Activated CD8-positive, alpha-beta T cell treated with anti-CD3 and anti-CD28 coated beads, Interleukin-2, amount 10 ng/mL, durations not matched to agents 7 days and 5 days (primary cell): ENCODE measurements at places on chromosomes 5 and 9.
A peak's percentile ranks its signal among the peaks of the same experiment; 100 is the strongest.

DNA sequence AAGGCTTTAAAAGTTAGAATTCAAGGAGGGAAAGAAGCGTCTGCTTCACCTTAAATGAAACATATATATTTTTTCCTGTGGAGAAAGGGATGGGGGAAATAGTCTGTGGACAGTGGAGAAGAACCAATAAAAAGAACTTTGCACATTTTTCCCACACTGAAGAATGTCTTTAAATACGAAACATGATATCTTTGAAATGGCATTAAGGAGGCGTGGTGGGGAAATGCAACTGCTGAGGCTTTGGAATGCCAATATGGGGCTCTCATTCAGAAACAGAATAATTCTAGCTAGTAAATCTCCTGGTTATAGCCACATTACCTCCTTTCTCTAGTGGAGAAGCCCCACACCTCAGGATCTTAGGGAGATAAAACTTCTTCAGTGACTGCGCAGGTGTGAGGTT lies 46.8 kb downstream of the TNC start:
- no peak for DNase-seq

DNA sequence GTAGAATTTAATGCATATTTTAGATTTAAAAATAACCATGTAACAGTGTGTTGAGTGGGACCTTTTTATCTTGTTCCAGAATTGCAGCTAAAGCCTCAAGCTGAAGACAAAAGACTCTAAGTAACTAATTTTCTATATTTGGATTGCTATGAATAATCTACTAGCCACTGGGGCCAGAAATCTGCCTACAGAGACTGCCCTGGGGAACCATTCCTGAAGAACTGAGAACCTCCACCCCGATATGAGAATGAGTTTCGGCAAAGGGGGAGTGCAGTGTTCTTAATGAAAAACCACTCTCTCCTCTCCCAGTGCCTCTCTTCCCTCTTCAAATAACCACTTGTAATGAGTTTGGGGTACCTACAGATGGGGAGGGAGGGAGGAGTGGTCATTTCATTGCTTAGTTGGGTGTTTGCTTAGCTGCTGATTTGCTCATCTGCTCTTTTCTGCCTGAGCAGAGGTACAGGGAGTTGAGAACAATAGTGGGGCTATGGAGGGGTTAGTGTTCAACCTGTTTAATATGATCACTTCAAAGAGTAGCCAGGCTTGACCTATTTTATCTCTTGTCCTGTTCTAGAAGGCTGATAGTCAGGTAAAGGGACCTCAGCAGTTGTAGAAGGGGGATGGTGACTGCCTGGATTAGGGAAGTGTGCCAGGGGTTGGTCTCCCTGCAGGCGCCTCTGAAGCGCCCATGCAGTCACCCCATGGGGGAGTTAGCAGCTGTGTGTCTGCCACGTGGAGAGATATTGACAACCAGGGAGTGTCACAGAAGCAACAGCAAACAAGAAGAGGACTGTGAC lies 47.7 kb downstream of the ATG10 start:
- no peak for DNase-seq

DNA sequence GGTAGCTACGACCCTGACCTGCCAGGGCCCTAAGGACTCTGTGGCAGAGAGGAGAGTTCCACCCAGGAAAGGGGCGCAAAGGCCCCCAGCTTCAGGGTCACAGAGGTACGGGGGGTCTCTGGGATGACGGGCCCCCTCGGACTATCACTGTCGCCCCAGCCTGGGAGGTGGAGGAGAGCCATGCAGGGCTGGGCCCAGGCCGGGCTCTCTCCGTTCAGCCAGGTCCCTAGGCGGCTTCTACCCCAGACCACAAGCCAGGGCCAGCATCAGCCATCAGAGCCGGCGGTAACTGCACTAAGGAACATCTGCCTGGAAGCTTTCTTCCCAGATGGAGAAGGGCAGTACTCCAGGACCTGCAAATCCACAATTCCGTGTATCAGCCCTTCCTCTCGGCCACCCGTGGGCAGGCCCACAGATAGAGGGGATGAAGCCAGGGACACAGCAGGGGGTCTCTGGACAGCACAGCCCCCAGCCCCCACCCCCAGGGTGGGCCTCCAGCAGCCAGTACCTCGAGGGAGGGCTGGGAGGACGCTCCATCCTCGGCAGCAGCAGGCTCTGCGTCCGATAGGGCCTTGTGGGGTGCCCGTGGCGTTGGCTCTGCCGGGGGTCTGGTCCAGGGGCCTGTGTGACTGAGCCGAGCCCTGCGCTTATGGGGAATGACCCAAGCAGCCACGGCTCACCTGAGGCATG lies 38.4 kb downstream of the NACC2 start:
- no peak for DNase-seq

- DNase-seq = no peak
Observed at GRCh38 chr5:33261305-33261704, 179.5 kb upstream of the TARS1 start.

- DNase-seq = no peak
Observed at GRCh38 chr5:1080432-1080831, 31.4 kb downstream of the SLC12A7 start.

DNA sequence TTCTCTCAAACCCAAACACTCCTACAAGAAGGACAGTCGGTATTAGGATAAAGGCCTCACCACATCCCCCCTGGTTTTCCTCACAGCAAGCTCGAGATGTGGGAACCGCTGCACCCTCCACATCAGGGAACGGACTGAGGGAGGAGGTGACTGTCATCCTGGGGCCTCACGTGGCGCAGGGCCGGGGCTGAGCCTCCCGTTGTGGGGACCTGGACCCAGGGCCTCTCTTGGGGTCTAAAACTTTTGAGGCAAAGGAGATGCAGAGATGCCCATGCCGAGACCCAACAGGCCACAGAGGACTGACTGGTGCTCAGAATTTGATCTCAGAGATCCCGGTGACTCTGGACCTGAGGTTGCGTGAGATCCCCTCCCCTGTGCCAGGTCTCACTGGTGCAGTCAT lies 72.7 kb downstream of the MRPL36 start:
- DNase-seq = no peak

- no peak for DNase-seq
Observed at GRCh38 chr5:74543162-74543995, 97.1 kb downstream of the ENC1 start.

GRCh38 chr5:140044041-140044440 lies 942 bp upstream of the NRG2 start:
- no peak for DNase-seq

GRCh38 chr5:7347377-7347776 lies 48.6 kb upstream of the ADCY2 start:
- no peak for DNase-seq

GRCh38 chr9:107972346-107972745 lies 482.8 kb upstream of the KLF4 start:
- no peak for DNase-seq

GRCh38 chr9:89436963-89437625 lies 60.8 kb downstream of the SEMA4D start:
- DNase-seq = peak; percentile 59

- no peak for DNase-seq
Observed at GRCh38 chr5:150272531-150272930, 17.0 kb downstream of the CAMK2A start.

DNA sequence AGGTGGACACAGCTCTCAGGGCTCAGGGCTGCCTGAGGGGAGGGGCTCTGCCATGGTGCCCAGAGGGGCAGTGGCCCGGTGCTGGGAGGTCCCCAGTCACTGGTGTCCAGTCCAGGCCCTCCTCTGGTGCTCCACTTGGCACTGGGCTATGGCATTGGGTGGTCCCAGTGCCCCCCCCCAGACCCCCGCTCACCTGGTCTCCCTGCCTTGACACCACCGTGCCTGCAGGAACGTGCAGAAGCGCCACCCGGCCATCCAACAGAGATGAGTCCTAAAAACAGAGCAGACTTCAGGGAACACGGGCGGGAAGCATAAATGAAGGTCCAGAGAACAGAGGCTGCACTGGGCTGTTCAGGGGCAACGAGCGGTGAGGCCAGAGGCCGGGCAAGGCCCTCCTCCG lies 42.3 kb upstream of the NSMF start:
- no peak for DNase-seq

GRCh38 chr5:168713051-168713450 lies 133.9 kb upstream of the PANK3 start:
- no peak for DNase-seq

DNA sequence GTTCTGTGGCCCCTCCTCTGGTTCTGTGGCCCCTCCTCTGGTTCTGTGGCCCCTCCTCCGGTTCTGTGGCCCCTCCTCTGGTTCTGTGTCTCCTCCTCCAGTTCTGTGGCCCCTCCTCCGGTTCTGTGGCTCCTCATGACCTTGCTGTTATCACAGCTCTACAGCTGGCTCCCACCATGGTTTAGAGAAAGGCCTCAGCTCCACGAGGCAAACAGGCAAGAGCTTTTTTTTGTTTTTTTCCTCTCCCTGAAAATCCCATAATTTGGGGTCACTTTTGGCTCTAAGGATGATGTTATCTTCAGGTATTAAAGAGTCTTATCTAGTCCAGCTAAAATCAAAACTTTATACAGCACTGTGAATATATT lies 31.8 kb downstream of the C5orf15 start:
- no peak for DNase-seq

DNA sequence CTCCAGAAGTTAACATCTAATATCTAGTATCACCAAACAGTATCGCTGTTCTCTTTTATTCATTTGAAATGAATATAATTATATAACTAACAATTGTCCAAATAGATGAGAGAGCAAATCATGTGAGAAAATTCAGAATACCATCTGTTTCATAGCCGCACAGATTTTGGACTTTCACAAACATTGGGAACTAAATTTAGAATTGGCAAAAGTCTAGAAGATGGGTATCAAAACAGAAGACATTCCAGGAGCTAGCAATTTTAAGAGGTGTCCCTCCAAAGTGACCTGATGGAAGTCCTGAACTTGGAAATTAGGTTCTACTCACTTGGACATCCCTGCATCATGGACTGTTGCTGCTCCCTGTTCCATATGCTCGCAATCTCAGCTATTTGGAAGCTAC lies 57.0 kb upstream of the FSD1L start:
- no peak for DNase-seq

DNA sequence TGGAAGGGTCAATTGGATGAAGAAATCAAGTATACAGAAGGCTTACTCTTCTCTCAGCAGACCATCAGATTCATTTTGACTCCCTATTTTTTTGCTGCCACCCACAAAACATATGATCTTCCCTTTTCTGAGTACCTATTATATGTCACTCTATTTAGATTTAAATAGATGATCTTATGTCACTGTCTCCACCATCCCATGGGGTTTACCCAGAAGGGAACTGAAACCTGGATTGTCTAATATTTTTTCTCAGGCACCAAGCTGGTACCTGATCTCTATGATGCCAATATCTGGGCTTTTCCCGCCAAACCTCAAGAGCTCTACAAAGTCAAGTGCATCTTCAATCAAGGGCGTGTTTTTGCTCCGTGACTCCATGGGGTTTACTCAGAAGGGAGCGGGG lies 118.7 kb downstream of the GAS1 start:
- no peak for DNase-seq

GRCh38 chr5:133032852-133033742 lies 6.7 kb upstream of the ZCCHC10 start:
- DNase-seq = no peak

DNA sequence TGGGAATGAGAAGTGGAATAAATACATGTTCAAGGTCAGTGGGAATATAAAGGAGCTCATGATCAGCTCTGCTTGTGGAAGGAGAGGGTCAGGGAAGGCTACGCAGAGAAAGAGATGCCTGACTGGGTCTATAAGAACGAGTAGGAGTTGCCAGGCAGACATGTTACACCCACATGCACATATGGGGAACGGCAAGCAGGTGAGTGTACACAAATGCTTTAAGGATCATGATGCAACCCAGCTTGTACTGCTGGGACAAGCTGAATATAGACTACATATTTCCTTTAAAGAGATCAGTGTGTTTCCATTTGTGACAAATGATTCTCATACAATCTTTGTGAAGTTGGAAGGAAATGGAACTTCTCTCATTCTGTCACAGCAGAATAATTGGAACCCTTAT lies 141.7 kb downstream of the SPOCK1 start:
- DNase-seq = no peak

DNA sequence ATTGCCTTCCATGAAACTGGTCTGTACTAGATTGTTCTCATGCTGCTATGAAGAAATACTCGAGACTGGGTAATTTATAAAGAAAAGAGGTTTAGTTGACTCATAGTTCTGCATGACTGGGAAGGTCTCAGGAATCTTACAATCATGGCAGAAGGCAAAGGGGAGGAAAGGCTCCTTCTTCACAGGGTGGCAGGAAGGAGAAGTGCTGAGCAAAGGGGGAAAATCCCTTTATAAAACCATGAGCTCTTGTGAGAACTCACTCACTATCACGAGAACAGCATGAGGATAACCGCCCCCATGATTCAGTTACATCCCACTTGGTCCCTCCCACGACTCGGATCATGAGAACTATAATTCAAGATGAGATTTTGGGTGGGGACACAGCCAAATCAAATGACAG lies 163.2 kb downstream of the RFK start:
- DNase-seq = no peak

DNA sequence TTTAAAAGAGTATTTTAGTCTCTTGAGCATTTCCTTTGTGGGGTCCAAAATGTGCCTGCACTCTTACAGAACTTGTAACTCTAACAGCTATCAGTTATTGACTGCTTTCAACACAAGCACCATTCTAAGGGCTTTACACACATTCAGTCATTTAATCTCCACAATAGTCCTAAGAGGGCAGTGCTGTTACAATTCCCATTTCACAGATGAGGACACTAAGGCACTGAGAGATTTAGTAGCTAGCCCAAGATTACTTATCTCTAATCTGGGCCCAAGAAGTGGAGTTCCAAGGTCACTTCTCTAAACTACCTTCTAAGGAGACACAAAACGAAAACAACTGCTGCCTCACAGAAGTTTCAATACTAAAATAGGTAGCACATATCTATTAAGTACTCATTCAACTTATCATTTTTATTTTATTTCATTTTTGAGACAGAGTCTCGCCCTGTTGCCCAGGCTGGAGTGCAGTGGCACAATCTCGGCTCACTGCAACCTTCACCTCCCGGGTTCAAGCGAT lies 275.2 kb downstream of the CWC27 start:
- DNase-seq = no peak

DNA sequence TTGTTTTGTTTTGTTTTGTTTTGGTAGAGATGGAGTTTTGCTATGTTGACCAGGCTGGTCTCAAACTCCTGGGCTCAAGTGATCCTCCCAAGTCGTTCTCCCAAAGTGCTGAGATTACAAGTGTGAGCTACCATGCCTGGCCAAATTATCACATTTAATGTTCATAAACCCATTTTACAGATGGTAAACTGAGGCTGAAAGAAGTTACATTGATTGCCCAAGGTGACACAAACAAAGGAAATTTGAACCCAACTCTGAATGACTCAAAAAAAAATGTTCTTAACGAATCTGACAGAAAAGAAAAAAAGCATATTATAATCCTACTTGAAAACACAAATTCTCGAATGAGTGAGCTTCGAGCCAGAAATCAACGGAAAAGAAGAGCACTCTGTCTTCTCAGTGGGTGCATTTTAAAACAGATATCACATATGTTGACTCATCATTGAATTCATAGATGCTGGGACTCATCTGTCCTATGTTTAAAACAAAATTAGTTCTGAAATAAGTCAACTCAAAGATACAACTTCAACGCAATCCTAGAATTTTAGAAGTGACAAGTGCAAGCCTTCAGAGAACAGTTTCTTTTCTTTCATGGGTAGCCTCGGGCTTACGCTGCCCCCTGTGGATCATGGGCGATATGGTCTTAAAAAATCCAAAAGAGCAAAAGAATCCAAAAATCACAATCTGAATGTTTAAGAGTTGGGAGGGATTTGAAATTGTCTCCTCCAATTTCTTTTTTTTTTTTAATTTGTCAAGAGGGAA lies 28.4 kb downstream of the TIMD4 start:
- peak; percentile 82 for DNase-seq

GRCh38 chr9:79895232-79895631 lies 323.5 kb downstream of the TLE4 start:
- no peak for DNase-seq

- DNase-seq = no peak
Observed at GRCh38 chr5:58855851-58856739, 273.2 kb downstream of the RAB3C start.
